ENCODE measurements at places on chromosomes 1 and 21. TPM values are rescaled to one million over a fixed set of nuclear protein-coding genes. Genes with fewer than 3 reads are reported as not detected.
A peak's percentile ranks its signal among the peaks of the same experiment; 100 is the strongest.

DNA sequence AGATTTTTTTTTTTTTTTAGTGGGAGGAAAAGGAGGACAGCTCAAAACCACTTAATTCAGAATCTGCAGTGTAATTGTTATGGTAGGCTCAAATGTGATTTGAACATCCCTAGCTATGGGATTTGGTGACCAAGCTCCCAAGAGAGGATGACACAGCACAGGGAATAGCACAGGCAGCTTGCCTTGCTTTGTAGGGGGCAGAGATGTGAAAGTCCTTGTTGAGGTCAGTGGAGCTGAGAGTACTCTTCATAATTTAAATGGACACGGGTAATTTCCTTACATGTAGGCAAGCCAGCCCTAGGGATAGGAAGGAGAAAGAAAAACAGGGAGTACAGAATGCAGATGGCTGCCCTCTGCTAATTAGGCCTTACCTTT, 3.2 kb upstream of the UCK2 start:
- no peak overlapping the region for H3K4me3 ChIP-seq
- H3K27ac ChIP-seq = no peak overlapping the region

DNA sequence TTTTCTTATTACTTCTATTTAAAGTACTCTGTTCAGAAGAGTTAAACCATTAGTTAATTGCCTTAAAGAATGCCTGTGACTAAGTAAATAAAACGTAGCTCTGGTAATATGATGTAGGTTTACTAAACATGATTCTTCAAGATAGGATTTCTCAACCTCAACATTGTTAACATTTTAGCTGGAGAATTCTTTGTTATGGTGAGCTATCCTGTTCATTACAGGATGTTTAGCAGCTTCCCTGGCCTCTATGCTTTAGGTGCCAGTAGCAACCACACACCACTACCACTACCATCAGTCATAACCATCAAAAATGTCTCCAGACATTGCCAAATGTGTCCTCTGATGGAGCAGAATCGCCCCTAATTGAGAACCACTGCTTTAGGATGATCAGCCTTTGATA, 10.7 kb downstream of the RPF1 start:
- H3K4me3 ChIP-seq = no peak overlapping the region
- DNase-seq = no peak
- H3K27me3 ChIP-seq = no peaks in the 10 kb centered on the region
- peaks cover 38% of the 10 kb centered on the region for H3K36me3 ChIP-seq
- H3K27ac ChIP-seq = no peak overlapping the region

DNA sequence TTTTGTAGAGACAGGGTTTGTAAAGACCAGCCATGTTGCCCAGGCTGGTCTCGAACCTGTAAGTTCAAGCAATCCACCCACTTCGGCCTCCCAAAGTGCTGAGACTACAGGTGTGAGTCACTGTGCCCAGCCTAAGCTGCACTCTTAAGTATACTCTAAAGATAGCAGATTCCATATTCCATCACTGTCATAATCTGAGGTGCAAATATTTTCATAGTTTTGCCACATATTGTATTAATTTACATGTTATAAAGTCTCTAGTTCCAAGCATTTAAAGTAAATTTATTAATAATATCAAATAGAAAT, 121.3 kb downstream of the HFM1 start:
- no peaks in the 10 kb centered on the region for H3K4me1 ChIP-seq
- H3K27me3 ChIP-seq = peaks cover 6% of the 10 kb centered on the region
- no peak overlapping the region for H3K27ac ChIP-seq
- H3K36me3 ChIP-seq = no peaks in the 10 kb centered on the region
- no peak overlapping the region for H3K4me3 ChIP-seq

DNA sequence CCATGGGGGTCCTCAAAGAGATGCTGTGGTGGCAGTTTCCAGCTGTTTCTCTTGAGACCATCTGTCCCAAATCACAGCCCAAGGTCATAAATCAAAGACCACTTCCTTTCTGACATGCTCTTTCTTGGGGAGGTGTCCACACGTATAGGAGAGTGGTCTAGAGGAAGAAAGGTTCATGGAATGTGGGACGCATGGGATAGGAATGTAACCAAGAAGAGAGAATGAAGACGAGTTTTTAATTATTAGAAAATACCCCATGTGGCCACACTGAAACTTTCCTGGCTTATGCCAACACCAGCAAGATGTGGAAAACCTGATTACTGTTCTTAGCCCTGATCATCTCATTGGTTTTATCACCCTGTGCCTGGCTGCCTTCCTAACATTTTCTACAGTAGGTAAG, 124.2 kb upstream of the IFFO2 start:
- peaks cover 19% of the 10 kb centered on the region for H3K36me3 ChIP-seq
- H3K4me1 ChIP-seq = peaks cover 3% of the 10 kb centered on the region
- no peaks in the 10 kb centered on the region for H3K27me3 ChIP-seq
- no peak overlapping the region for H3K4me3 ChIP-seq

MIXL1 gene
- not detected for total RNA-seq

DNA sequence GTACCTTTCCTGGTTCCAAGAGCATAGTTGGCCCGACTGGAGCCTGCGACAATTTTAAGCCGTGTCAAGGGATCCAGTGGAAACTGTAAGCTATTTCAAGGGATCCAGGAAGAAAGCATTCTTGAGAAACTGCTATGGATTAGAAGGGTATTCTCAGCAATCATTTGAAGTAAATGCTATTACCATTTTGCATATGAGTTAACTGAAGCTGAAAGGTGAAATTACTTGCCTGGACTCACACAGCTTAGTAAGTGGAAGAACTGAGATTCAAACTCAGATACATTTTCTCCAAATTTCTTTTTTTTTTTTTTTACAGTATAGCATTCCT, 589 bp downstream of the ZNF684 start:
- H3K27ac ChIP-seq = peak overlapping the region; percentile 95
- peaks cover 7% of the 10 kb centered on the region for H3K27me3 ChIP-seq
- peak overlapping the region; percentile 96 for H3K4me3 ChIP-seq
- peaks cover 25% of the 10 kb centered on the region for H3K4me1 ChIP-seq

GRCh38 chr1:180244840-180245239, 14.8 kb downstream of the LHX4 start:
- peaks cover 48% of the 10 kb centered on the region for H3K27me3 ChIP-seq
- H3K4me1 ChIP-seq = peaks cover 12% of the 10 kb centered on the region
- no peaks in the 10 kb centered on the region for H3K36me3 ChIP-seq
- no peak for DNase-seq
- H3K4me3 ChIP-seq = no peak overlapping the region

- no peak overlapping the region for H3K27ac ChIP-seq
- no peak for DNase-seq
- H3K36me3 ChIP-seq = no peaks in the 10 kb centered on the region
- no peaks in the 10 kb centered on the region for H3K4me1 ChIP-seq
- peaks cover 63% of the 10 kb centered on the region for H3K27me3 ChIP-seq
These were observed 9.0 kb upstream of the GPR137B start for GRCh38 chr1:236133339-236133738.

GRCh38 chr1:75643460-75643859, 32.5 kb upstream of the SLC44A5 start:
- no peak overlapping the region for H3K4me3 ChIP-seq
- peaks cover 3% of the 10 kb centered on the region for H3K36me3 ChIP-seq
- H3K27me3 ChIP-seq = peaks cover 6% of the 10 kb centered on the region

GRCh38 chr1:165928075-165928731, 100.8 kb downstream of the UCK2 start:
- peaks cover 8% of the 10 kb centered on the region for H3K27me3 ChIP-seq
- peaks cover 9% of the 10 kb centered on the region for H3K4me1 ChIP-seq
- H3K36me3 ChIP-seq = no peaks in the 10 kb centered on the region
- H3K27ac ChIP-seq = no peak overlapping the region
- H3K4me3 ChIP-seq = no peak overlapping the region
- peak; percentile 67 for DNase-seq

GRCh38 chr1:234899041-234899729, 229.5 kb downstream of the TOMM20 start:
- H3K4me1 ChIP-seq = peaks cover 36% of the 10 kb centered on the region
- no peak overlapping the region for H3K4me3 ChIP-seq
- no peak for DNase-seq

DNA sequence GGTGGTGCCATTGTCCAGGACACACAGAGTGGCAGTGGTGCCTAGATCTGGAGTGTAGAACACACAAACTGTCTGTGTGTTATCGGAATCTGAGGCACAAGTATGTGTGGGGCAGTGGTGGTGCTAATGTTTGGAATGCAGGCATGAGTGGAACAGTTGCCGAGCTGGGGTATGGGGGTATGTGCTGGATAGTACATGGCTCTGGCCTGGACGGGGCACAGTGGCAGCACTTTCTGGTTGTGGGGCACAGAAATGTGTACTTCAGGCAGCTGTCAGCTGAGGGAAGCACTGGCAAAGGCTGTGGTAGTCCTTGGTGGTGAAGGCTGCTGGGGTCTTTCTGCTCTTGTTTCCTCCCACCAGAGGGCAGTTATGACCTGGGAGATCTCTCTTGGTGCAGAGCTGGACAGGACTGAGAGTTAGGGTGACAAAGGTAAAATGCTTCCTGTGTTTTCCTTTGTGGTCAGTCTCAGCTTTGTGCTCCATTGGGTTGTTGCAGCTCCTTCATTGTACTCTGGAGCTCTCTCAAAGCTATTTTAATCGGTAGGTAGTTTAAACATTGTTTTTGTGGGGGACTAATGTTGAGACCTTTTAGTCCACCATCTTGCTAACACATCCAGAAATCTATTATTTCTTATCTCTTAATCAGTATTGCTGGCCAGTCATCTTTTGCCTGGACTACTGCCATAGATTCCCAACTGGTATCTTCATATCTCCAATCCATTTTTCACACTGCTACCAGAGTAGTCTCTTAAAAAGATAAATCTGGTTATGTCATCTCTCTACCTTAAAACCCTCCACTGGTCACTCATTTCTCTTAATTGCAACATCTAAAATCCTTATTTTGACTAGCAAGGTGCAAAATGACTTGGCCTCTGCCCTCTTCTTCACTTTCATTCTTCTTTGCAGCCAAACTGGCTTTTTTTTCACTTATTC, 83.9 kb upstream of the NBPF4 start:
- H3K27ac ChIP-seq = no peak overlapping the region
- H3K4me1 ChIP-seq = no peaks in the 10 kb centered on the region
- peaks cover 14% of the 10 kb centered on the region for H3K27me3 ChIP-seq
- no peak for DNase-seq
- H3K4me3 ChIP-seq = no peak overlapping the region

RNU1-3 gene
- 1,100 TPM for total RNA-seq

DNA sequence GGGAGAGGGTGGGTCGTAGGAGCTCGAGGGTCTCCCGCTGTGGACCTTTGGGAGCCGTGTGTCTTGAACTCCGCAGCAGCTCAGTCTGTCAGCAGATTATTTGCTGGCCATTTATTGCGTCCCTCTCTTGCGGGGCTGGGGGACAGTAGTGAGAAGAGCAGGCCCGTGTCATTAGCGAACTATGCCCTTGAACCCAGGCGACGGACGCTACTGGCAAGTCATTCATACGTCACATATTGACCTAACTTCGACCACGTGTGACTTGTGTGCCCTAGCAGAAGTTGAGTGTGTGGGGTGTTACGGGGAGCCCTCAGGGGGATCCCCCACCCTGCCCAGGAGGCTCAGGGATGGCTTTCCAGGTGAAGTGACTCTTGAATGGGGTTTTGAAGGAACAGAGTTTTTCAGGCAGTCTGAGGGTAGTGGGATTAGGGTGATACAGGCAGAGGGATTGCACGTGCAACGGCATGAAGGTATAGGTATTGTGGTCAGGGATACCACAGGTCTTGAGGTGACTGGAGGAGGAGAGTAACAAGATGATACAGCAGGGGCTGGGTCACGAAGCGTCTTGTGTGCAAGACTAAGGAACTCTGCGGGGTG, 13.0 kb downstream of the RCC1 start:
- H3K4me3 ChIP-seq = peak overlapping the region; percentile 74
- H3K4me1 ChIP-seq = peaks cover 62% of the 10 kb centered on the region
- peaks cover 10% of the 10 kb centered on the region for H3K36me3 ChIP-seq
- H3K27ac ChIP-seq = peak overlapping the region; percentile 27
- H3K27me3 ChIP-seq = no peaks in the 10 kb centered on the region

DNA sequence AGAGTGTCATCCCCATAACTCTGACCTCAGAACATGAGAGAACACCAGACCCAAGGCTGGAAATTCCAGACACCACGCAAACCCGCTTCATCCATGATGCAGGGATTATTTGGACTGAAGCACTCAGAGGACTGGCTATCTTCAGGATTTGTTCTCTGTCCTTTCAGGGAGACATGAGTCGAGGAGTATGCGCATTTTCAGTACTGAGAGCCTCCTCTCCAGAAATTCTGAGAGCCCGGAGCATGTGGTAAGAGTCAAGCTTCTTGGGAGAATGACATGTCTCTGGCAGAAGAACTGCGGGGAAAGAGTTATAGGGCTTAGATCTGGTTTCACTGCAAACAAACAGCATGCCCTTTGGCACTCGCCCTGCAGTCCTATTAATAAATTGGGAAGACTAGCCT, 6.9 kb downstream of the LAX1 start:
- H3K4me1 ChIP-seq = peaks cover 32% of the 10 kb centered on the region
- H3K27me3 ChIP-seq = no peaks in the 10 kb centered on the region
- H3K4me3 ChIP-seq = no peak overlapping the region
- DNase-seq = no peak

DNA sequence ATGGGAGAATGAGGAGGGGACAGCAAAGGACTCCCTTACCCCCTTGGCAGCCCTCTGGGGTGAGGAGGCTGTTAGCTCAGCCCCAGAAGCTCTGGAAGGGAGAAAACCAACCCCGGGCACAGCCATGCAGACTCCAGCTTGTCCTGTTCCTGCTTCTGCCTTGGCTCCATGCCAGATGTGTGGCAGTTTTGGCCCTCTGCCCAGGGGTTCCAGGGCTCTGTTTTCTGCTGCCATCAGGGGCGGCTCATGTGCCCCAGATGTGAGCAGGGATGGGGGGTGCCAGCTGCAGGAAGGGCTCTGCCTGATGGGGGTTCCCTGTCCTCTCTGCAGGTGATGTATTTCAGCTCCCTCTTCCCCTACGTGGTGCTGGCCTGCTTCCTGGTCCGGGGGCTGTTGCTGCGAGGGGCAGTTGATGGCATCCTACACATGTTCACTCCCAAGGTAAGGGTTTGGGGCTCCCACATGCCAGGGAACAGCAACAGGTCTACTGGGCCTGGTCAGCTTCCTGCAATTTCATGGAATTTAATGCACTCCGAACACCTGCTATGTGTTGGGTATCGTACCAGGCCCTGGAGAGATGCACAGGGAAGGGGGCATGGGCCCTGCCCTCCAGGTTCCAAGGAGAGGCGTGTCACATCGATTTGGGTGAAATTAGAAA, 26.1 kb downstream of the SLC6A17 start:
- no peaks in the 10 kb centered on the region for H3K27me3 ChIP-seq
- H3K27ac ChIP-seq = no peak overlapping the region
- no peaks in the 10 kb centered on the region for H3K4me1 ChIP-seq

- H3K4me1 ChIP-seq = no peaks in the 10 kb centered on the region
- no peak overlapping the region for H3K4me3 ChIP-seq
- no peak overlapping the region for H3K27ac ChIP-seq
- DNase-seq = no peak
- H3K36me3 ChIP-seq = no peaks in the 10 kb centered on the region
- H3K27me3 ChIP-seq = peaks cover 7% of the 10 kb centered on the region
These were observed 18.5 kb upstream of the HCRTR1 start for GRCh38 chr1:31598980-31599379.

WNT4 gene
- not detected for total RNA-seq

DNA sequence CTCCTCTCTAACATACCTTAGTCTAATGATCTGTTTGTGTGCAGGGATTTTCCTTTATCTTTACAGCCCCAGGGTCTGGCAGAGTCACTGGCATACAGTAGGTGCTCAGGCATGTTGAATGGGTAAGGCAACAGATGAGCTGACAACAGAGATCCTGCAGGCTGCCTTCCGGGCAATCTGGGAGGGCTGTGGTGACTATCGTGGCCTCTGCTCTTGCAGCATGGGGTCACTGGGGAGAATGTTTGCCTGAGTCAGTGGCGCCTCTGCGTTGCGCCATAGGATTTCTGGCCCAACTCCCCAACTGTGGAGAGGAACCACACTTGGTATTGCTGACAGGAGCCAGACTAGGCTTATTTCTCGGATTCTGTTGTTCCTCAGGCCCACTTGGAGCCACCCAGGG, 93.8 kb downstream of the LAMC2 start:
- no peaks in the 10 kb centered on the region for H3K4me1 ChIP-seq
- H3K27me3 ChIP-seq = peaks cover 7% of the 10 kb centered on the region
- no peaks in the 10 kb centered on the region for H3K36me3 ChIP-seq
- H3K4me3 ChIP-seq = no peak overlapping the region
